Esophagus (tissue), 2 donors: ENCODE measurements at places on chromosomes 4 and X. TPM values are rescaled to one million over a fixed set of nuclear protein-coding genes. Genes with fewer than 3 reads are reported as not detected.

RBMXL3 gene
- polyA plus RNA-seq: not detected

GPM6B gene
- 3.1 TPM for polyA plus RNA-seq

SH3RF1 gene
- polyA plus RNA-seq: 3.1 TPM

SCD5 gene
- polyA plus RNA-seq: 2.9 TPM

FAM114A1 gene
- 21.4 TPM for polyA plus RNA-seq

ENPEP gene
- 0.20 TPM for polyA plus RNA-seq

CYLC1 gene
- polyA plus RNA-seq: not detected

TKTL2 gene
- polyA plus RNA-seq: not detected

LNX1 gene
- polyA plus RNA-seq: 16.8 TPM

PAGE1 gene
- not detected for polyA plus RNA-seq

TEX13B gene
- not detected for polyA plus RNA-seq

CXCL8 gene
- polyA plus RNA-seq: 1.1 TPM

NMU gene
- 138 TPM for polyA plus RNA-seq

FAM199X gene
- 5.8 TPM for polyA plus RNA-seq

PAGE2B gene
- polyA plus RNA-seq: 0.49 TPM

GPR119 gene
- polyA plus RNA-seq: not detected

ATP8A1 gene
- polyA plus RNA-seq: 1.2 TPM

RS1 gene
- polyA plus RNA-seq: not detected

RHOXF1 gene
- 0.53 TPM for polyA plus RNA-seq

CCNB3 gene
- 0.11 TPM for polyA plus RNA-seq
